GM04503 (cell line): ENCODE measurements at places on chromosomes 6 and 20.

GRCh38 chr6:109327491-109327890 lies 54.8 kb downstream of the CD164 start:
- DNase-seq = no peak

DNA sequence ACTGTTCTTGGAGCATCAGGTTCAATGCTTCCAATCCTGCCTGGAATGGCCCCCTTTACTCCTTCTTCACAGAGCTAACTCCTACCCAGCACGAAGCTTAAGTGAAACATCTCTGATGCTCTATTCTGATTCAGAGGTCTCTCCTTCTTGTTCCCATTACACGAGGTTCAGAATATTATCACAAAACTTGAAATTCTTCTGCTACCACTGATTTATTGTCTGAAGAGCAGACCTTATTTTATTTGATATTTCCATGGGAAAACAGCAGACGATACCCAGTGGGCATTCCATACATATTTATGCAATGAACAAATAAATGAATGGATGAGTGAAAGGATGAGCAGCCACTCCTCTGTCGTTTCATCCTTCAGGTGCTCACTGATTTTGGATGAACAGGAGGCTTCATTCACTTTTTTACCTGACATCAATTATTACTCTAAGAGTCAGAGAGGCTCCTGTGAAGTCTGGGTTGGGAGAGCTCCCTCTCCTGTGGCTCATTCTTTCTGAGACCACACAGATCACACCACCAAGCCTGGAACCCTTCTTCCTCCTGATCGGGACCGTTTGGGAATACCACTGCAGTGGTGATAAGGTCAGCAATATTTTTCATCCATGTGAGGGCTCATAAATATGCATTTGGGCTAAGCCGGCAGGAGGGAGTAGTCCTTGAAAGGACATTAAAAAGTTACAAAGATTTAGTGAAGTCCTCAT lies 25.8 kb downstream of the SMLR1 start:
- DNase-seq = no peak

DNA sequence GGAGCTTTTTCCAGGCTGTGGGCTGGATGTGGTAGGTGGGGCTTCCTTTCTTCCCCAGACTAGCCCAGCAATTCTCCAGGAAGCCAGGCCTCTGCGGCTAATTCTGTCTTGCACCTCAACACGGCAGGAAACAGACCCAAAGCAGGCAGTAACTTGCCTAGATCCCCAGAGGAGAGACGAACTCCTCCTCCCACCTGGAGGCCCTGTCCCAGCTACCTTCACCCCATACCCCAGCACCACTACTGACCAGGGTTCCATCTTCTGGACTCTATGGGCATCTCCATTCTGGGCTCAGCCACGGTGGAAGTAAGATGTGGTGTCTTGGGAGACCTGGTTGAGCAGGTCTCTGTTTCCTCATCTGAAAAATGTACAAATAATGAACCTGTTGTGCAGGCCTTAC lies 48.4 kb upstream of the ZNF337 start:
- DNase-seq = no peak

DNA sequence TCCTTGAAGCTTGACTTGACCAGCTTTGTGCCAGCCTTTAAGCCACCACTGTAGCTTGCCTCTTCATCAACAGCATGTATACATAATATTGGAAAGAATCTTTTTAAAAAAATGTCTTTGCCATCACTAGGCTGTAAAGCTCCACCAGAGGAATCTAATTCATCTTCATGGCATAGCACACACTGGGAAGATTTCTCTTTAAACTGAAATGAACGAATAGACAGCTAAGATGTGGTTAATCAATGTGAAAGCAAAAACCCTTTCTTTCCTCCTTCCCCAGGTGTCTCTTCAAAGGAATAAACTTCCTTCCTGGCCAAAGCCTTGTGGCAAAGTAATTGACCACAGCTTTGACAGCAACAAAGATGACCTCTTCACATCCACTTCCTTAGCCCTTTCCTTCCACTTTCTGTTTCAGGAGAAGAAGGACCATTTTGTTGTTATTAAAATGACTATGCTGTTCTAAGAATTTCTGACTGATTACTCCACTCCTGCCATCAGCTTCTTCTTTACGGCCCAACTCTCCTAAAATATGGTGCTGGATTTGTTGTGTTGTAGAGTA lies 428.7 kb upstream of the SOX4 start:
- DNase-seq = no peak

GRCh38 chr6:27176523-27177484 lies 70.7 kb upstream of the PRSS16 start:
- DNase-seq = no peak

DNA sequence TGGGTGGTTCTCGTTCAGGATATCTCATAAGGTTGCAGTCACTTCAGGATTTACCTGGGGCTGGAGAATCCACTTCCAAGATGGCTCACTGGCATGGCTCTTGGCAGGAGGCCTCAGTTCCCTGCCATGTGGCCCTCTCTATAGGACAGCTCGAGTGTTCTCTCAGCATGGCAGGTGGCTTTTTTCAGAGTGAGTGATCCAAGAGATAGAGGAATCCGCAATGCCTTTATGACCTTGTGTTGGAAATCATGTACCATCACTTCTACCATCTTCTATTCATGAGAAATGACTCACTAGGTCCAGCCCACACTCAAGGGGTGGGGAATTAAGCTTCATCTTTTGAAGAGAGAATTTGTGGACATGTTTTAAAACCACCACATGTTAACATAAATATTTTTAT lies 37.8 kb downstream of the PPP1R16B start:
- no peak for DNase-seq

DNA sequence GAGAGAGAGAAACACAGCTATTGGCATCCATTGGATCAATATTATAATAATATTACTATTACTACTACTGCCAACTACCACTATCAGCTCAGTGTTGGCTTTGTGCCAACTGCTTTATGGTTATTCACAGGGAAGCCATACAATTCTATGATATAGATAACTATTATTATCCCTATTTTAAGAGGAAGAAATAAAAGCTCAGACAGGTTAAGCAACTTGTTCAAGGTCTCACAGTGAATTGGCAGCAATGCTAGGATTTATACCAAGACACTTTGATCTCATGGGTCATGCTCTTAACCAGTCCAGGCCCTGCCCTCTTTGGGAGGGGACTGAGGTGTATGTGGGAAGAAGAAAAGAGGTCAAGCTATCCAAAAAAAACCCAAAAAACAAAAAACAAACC lies 82.0 kb upstream of the TRAF3IP2 start:
- no peak for DNase-seq

DNA sequence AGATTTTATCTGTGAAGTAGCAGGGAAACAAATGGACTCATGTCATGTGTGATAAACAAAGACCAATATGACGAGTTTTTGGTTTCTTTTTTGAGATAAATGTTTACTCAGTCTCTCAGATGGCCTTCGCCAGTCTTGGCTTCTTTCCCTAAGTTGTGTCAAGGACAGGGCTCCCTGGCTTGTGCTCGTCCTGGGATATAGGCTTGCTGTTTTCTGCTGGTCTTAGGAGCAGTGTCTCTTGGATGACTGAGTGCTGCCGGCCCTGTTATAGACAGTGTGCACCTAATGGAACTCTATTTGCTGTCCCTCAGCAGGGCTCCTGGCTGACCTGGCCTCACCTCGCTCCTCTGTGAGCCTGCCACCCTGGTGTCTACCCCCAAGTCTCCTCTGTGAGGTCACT lies 324.1 kb upstream of the SYNCRIP start:
- no peak for DNase-seq

DNA sequence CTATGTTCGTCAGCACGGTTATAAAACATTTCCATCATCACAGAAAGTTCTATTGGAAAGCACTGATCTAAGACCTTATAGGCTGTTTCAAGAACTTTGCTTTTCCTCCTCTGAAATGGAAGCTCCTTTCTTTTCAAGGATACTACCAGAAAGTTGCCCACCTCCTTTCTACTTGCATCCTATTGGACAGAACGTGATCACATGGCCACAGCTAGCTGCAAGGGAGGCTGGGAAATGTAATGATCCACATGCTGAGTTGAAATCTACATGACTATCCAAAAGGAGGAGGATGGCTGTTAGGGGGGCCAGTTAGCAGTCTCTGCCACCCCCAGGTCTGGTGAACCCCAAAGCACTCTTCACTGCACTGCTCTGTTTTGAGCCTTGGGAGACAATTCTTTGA lies 3.3 kb downstream of the SFTA2 start:
- DNase-seq = no peak

DNA sequence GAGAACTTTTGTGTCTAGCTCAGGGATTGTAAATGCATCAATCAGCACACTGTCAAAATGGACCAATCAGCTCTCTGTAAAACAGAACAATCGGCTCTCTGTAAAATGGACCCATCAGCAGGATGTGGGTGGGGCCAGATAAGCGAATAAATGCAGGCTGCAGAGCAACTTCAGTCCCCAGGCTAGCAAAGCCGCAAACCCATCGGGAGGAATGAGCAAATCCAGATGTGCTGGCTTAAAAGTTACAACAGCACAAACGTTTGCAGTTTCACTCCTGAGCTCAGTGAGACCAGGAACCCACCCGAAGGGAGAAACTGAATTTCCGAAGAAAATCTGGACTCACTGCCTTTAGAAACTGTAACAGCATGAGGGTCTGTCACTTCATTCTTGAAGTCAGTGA lies 21.9 kb upstream of the MBOAT1 start:
- DNase-seq = no peak

- no peak for DNase-seq
Observed at GRCh38 chr6:47663462-47664216, 34.7 kb upstream of the ADGRF4 start.

GRCh38 chr6:28462401-28462800 lies 19.1 kb upstream of the ZSCAN23 start:
- no peak for DNase-seq

DNA sequence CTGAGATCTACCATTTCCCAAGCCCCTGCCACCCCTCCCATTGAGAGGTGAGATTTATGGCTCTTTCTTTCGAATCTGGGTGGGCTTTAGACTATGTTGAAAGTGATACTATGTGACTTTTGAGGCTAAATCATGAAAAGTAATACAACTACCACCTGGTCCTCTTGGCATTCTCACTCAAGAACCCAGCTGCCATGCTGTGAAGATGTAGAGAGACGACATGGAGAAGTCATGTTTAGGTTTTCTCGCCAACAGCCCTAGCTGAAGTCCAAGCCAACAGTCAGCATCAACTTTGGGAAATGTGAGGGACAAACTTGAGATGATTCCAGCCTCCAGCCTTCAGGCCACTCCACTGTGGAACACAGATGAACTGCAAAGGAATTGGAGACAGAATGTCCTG lies 108.7 kb downstream of the SCP2D1 start:
- DNase-seq = no peak

DNA sequence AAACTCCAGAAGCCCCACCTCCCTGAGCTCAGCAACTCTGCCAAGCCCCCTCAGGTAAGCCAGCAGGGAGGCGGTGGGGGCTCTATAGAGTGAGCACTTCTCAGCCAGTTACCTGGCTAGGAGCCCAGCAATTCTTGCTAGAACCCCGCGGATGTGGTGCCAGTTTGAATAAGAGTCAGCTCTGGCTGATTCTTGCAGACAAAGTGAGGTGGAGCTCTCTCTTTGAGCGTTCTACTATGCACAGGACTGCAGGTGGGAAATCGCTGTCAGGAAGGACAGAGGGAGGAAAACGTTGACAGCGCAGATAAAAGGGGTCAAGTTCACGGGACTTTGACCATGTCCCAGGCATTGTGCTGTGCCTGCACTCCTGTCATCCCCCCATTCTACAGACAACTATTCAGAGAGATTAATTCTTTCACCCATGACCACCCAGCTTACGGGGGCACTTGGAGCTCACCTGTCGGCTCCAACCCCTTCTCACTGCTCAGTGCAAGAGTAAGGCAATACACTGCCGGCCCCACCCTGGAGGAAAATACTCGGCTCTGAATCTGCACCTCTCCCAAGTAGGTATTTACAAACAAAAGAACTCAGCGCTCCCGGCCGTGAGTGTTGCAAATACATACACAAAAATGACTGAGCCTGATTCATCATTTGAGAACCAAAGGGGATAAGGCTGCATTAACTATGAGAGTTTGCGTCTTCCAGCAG lies 92.9 kb downstream of the ANKRD60 start:
- no peak for DNase-seq

DNA sequence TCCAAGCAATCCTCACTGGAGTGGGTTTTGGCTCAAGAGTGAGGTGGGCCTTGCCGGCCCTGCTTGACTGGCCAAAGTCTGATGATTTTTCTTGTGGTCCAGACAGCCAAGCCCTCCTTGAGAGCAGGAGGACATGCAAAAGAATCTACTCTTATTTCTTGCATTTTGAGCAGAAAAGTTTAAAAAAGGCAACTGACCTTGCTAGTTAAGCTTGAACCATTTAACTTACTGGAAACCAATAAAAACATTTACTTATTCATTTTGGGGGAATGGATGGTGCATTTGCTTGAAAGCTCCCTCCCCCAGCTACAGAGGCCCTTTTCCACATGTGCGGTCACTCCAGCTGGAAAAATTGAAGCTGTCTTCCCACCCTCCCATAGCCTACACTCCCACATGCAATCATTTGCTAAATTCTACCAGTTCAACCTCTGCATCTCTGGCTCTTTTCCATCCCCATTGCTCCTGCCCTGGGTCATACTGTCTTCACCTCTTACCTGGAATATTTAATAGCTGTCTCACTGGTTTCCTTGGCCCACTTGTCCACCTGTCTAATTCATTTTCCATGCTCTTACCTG lies 527.9 kb downstream of the DHX35 start:
- no peak for DNase-seq

DNA sequence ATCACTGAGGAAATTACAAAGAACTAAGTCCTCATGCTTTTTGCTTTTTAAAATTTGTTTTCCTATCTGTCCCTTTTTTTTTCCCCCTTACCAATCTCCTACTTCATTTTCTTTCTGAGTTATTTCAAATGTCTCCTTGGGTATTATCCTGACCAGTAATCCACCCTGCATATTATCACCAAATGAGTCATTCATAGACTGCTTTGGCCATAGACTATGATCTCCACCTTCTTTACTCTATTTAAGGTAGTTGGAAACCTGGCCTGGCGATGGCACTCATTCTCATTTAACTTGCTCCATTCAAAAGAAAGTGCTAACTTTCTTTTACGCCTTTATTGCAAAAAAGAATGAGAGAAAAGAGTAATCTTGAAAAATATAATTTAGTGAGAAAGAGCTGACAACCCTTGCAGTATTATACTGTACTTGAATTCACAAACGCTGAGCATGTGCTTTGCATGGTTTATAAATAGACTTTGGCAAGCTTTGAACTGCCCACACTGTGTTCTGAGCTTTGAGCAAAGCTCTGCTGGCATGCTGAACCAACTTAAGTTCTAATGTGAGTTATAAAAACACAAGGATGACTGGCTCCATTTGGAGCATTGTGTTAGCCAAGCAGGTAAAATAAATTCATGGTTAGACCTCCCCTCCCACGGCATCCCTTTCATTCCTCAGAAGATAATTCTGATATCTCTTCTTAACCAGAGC lies 198.9 kb downstream of the NKAIN2 start:
- DNase-seq = no peak

- peak; percentile 21 for DNase-seq
Observed at GRCh38 chr6:154613137-154613676, 102.7 kb upstream of the CNKSR3 start.

GRCh38 chr6:88823998-88824397 lies 139.4 kb downstream of the RNGTT start:
- DNase-seq = no peak

GRCh38 chr20:48897305-48898010 lies 24.1 kb upstream of the ARFGEF2 start:
- peak; percentile 78 for DNase-seq
